ENCODE measurements at places on chromosomes 5 and 9.

DNA sequence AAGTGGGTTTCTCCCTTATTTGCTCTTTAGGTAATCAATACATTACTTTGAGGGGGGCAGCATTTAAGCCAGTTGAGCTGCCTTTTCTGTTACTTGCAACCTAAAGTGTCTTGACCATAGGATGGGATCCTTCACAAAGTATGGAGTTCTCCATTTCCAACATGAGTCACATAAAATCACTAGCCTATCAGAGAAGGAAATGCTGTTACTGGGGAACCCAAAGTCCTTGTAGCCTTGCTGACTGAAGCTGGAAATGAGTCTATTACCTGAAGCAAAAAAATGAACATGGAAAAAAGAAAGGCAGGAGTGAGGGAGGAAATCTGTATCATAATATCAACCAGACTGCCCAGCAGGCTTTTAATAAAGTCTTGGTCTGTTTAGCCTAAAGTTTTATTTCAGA, 42.8 kb upstream of the SLIT3 start:
- no peaks in the 10 kb centered on the region for H3K36me3 ChIP-seq
- H3K4me1 ChIP-seq: no peaks in the 10 kb centered on the region
- H3K27ac ChIP-seq: no peak overlapping the region
- H3K27me3 ChIP-seq: peaks cover 3% of the 10 kb centered on the region
- no peak for DNase-seq

GRCh38 chr9:112551641-112552040, 65.0 kb downstream of the KIAA1958 start:
- H3K27me3 ChIP-seq: no peaks in the 10 kb centered on the region
- H3K4me3 ChIP-seq: no peak overlapping the region
- no peak overlapping the region for H3K27ac ChIP-seq
- no peak for DNase-seq
- peaks cover 17% of the 10 kb centered on the region for H3K4me1 ChIP-seq

DNA sequence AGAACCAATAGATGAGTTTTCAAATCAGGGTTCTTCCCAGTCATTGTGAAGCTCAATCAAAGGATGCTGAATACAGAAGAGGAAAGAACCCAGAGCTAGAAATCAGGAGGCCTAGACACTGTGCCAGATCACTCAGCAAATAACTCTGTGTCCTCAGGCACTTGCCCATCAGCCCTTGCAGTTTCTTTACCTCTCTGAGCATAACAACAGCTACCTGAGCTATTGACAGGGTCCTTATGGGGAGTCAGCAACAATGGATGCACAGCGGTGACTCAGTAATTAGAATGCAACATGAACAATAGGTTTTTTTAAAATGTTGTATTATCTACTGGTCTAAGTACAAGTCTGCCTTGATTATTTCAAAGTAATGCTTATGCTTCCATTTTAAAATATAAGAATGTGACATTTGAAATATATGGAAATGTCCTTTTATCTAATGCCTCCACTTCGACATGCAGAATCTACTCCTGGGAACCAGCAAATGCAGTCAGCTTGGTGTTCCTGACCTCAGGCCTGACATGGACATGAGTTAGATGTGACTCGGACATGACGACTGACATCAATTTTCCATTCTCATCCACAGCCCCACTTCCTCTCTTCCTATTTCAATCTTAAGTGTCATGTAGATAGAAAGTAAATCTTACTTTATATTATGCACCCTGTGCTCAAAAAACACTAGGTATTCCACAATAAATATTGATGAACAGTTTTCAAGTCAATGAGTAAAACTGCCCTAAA, 155.0 kb downstream of the TLE1 start:
- no peaks in the 10 kb centered on the region for H3K36me3 ChIP-seq
- peaks cover 22% of the 10 kb centered on the region for H3K4me1 ChIP-seq
- no peak overlapping the region for H3K4me3 ChIP-seq
- H3K27ac ChIP-seq: no peak overlapping the region
- DNase-seq: no peak
- peaks cover 6% of the 10 kb centered on the region for H3K27me3 ChIP-seq

DNA sequence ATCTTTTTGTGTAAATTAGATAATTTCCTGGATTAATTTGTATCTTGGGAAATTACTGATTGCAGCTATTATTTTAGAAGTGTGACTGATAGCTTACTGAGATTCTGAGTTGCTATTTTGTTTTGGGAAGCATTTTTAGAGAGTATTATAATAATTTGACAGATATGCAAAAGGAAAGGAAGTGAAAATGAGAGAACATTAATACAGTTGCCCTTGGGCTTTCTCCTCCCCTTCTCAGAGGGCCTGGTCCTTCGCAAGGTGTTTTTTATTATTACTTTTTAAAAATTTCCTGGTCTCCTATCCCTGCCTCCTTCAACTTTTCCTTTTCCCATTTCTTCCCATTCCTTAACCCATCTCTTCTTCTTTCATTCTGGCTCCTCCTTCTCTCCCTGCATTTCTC, 32.6 kb downstream of the UBAP1 start:
- no peaks in the 10 kb centered on the region for H3K36me3 ChIP-seq
- no peak overlapping the region for H3K27ac ChIP-seq
- no peak for DNase-seq
- peaks cover 25% of the 10 kb centered on the region for H3K4me1 ChIP-seq
- H3K4me3 ChIP-seq: peak overlapping the region; percentile 69

DNA sequence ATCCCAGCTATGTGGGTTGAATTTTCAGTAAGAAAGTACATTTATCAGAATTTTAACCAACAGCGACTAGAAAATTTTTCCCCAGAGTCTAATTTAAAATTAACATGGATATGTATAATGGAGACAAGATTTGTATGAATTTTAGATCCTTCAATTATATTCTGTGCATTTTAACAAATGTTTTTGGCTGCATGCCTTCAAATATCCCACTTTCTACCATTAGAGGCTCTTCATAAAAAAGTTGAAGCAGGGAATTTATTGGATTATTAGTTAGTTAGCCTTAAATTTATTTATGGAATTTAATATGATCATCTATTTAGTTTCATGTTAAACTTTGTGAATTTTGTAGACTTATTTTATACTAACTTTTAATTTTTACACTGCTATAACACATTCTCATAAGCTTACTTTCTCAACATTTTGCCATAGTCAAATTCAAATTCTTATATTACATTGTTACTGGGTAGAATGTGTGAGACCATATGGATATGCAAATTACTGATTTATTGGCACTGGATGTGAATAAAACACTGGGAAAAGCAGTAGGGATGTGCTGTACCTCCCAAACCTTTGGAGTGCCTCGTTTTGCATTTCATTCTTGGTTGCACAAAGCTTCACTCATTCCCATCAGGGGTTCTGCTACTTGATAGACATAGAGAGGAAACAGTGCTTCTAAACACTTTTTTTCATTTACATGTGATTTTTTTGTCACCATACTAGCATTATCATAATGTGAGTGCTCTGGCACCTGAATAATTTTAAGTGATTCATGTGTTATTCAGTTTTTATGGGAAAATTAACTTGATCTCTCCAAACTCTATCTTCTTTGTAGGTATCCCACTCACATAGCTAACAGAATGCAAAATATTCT, 491.8 kb upstream of the COX7C start:
- no peaks in the 10 kb centered on the region for H3K36me3 ChIP-seq
- H3K4me3 ChIP-seq: no peak overlapping the region
- DNase-seq: no peak

DNA sequence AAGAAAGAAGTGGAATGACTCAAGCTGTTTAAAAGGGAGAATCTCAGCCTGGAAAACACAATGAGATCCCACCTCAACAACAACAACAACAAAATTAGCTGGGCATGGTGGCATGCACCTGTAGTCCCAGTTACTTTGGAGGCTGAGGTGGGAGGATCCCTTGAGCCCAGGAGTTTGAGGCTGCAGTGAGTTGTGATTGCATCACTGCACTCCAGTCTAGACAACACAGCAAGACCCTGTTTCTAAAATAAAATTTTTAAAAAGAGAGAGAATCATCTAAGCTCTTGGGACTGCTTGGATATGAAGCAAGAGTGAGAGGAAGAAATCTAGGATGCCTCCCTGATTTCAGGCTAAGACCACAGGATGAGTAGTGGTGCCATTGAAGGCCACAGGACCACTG, 47.4 kb upstream of the KIF2A start:
- no peak for DNase-seq
- no peaks in the 10 kb centered on the region for H3K27me3 ChIP-seq
- peaks cover 10% of the 10 kb centered on the region for H3K4me1 ChIP-seq
- H3K4me3 ChIP-seq: no peak overlapping the region

DNA sequence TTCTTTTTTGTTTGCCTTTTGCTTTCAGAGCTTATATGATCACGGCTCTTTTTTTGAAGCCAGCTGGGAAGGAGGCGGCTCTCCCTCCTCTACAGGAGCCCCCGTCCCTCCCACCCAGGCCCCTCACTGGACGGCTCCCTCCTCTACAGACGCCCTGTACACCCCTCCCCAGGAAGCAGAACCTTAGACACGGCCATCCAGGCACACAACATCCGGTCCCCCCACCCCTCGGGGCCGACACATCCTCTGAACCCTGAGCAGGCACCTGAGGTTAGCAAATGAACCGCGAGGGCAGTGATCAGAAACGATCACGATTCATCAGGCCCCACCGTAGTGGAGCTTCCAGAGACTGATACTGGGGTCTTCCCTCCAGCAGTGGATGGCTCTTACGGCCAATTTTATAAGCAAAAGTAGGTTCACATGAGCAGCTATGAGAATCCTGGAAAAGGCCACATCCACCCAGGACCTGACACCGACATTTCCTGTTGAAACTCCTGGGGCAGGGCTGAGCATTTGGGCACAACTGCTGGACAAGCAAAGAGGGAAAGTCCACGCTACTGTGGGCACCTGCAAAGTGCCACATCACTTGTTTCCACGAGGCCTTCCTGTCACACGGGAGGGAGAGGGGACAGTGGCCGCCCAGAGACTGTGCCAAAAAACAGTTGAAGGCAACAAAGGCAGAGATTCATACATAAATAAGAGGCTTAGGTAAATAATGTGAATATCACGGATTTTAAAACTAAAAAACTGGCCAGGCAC, 78.9 kb downstream of the SEMA4D start:
- peak overlapping the region; percentile 91 for H3K27ac ChIP-seq
- H3K4me1 ChIP-seq: peaks cover 54% of the 10 kb centered on the region
- no peaks in the 10 kb centered on the region for H3K36me3 ChIP-seq
- peak overlapping the region; percentile 82 for H3K4me3 ChIP-seq

- H3K36me3 ChIP-seq: no peaks in the 10 kb centered on the region
- no peaks in the 10 kb centered on the region for H3K4me1 ChIP-seq
- H3K27ac ChIP-seq: no peak overlapping the region
- DNase-seq: no peak
Observed at GRCh38 chr5:22596404-22596970, 256.7 kb downstream of the CDH12 start.

DNA sequence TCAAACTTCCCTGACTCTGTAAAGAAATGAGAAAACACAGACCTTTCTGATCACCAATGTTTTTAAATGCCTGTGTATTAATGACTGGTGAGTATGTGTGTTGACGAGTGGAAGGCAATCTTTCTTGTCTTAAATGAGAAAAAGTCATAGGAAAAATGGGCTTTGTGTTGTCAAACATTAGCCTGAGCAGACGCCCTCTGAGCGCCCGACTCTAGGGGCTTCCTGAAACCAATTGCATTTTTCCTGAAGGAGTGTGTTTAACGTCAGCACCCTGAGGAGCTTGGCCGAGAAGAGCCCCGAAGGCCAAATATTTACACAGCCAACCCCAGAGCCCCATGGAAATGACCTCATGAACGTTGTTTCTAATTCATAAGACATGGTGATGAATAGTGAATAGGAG, 154.3 kb downstream of the PHF2 start:
- no peak for DNase-seq
- no peak overlapping the region for H3K4me3 ChIP-seq
- no peaks in the 10 kb centered on the region for H3K4me1 ChIP-seq
- peaks cover 47% of the 10 kb centered on the region for H3K27me3 ChIP-seq
- peaks cover 4% of the 10 kb centered on the region for H3K36me3 ChIP-seq
- H3K27ac ChIP-seq: peak overlapping the region; percentile 2

DNA sequence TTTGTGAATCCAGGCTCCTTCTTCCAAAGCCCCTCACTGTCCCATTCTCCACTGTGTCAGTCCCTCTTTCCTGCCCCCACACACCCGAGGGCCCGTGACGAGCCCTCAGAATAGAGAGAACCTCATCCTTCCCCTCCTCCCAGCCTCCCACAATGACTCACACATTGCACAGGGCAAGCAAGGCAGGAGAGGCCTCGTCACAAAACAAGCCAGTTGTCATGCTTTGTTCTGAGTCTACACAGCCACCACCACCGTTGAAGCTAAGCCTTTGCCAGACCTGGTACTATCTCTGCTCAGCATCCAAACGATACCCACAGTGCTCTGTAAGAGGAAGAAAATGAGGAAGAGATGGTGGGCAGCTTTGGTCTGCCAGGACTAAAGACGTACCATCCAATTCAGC, 142.2 kb upstream of the ZNF366 start:
- peaks cover 13% of the 10 kb centered on the region for H3K27me3 ChIP-seq
- H3K4me3 ChIP-seq: no peak overlapping the region
- H3K36me3 ChIP-seq: no peaks in the 10 kb centered on the region
- DNase-seq: no peak

DNA sequence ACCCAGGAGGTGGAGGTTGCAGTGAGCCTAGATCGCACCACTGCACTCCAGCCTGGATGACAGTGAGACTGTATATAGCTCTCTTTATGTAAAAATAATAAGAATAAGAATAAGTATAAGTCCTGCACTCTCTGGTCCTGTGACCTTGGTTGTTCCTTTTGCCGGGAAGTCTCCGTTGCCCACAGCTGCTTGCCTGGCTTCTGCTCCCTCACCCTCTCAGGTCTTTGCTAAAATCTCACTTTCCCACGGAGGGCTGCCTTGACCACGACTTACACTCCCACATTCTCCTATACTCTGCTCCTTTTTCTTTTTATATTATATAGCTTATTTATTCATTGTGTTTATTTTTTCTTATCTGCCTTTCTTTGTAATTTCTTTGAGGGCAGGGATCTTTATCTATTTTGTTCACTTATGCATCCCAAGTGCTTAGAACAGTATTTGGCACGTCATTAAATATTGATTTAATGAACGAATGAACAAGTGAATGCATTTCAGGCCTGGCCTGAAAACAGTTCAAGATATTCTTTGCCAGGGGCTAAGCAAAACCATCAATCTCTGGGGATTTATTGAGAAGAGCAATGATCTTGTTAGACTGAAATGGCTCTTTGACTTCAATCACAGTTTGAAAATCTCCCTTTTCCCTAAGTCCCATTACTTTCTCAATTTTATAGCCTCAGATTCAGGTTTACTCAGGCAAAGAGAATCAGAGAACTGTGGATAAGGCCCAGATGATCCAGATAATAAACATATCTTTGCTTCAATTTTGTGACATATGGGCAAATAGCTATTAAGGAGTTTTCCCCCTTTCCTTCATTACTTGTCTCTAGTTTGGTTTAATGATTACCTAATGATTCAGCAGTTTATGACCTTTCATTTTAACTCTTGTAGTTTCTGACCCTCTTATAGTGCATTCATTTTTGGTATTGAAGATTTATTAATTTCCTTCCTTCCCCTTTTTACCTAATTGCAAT, 60.8 kb upstream of the TMC1 start:
- H3K36me3 ChIP-seq: no peaks in the 10 kb centered on the region
- no peak overlapping the region for H3K4me3 ChIP-seq
- peaks cover 4% of the 10 kb centered on the region for H3K4me1 ChIP-seq
- no peak overlapping the region for H3K27ac ChIP-seq
- no peak for DNase-seq
- H3K27me3 ChIP-seq: peaks cover 6% of the 10 kb centered on the region

GRCh38 chr9:87271696-87272477, 225.8 kb upstream of the DAPK1 start:
- DNase-seq: no peak
- H3K27ac ChIP-seq: no peak overlapping the region
- H3K36me3 ChIP-seq: no peaks in the 10 kb centered on the region

GRCh38 chr9:29796291-29796952, 2223.1 kb upstream of the C9orf72 start:
- no peak overlapping the region for H3K4me3 ChIP-seq
- H3K4me1 ChIP-seq: no peaks in the 10 kb centered on the region
- DNase-seq: no peak
- no peaks in the 10 kb centered on the region for H3K36me3 ChIP-seq
- H3K27me3 ChIP-seq: no peaks in the 10 kb centered on the region
- H3K27ac ChIP-seq: no peak overlapping the region

All from naive B cell (primary cell).